ENCODE measurements at places on chromosomes 2 and 18. TPM values are rescaled to one million over a fixed set of nuclear protein-coding genes. Genes with fewer than 3 reads are reported as not detected.

GRCh38 chr2:47456851-47457250, 53.9 kb downstream of the MSH2 start:
- no peak for DNase-seq
- no peaks in the 10 kb centered on the region for H3K27me3 ChIP-seq
- peaks cover 5% of the 10 kb centered on the region for H3K36me3 ChIP-seq
- H3K27ac ChIP-seq: no peak overlapping the region

DNA sequence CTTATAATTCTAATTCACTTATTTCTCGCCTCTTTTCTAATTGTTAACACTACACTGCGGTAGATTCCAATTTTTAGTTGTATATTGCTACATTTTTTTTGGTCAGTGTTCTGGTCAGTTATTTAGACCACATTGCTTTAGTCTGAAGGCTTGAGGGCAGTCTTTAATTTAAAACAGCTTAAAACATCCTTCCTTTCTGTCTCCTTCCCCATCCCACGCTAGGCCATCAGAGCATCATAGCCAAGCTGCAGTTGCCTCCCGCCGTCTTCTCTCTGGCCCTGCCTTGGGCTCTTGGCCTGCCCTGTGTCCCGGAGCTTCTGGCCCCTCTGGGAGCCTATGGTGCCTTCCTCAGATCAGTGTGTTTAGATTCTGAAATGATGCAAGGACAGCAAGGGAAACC, 52.6 kb upstream of the GLI2 start:
- H3K4me3 ChIP-seq: no peak overlapping the region
- no peak overlapping the region for H3K27ac ChIP-seq
- H3K36me3 ChIP-seq: no peaks in the 10 kb centered on the region

DNA sequence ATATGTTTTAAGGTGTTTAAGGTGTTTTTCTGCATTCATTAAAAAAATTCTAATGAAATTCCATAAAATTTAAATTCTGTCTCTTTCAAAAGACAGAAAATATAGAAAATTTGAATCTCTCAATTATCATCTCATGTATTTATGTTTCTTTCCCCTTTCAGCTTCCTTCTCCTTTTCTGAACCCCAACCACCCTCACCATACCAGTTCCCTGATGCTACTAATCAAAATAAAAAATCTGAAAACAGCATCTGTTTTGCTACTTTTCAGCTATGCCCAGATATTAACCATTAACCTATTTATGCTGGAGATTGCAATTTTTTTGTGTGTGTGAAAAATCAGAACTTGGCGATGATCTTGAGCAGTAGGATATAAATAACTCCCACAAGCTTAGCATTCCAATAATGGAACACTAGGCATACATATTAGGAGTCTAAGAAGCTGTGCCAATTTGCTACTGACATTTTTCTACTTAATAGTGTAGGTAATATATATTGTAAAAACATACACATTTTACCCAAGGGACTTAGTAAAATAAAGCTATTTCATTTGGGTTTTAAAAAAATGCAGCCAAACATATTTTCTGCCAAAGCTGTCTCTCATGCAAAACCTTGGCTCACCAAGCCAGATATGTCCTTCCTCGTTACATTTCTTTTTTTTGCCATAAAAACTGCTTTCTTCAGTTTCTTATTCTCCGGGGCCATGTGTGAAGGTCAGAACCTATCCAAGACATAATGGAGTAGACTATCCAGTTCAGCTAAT, 32.6 kb upstream of the AGPS start:
- DNase-seq: no peak
- no peak overlapping the region for H3K27ac ChIP-seq
- H3K27me3 ChIP-seq: no peaks in the 10 kb centered on the region
- no peaks in the 10 kb centered on the region for H3K36me3 ChIP-seq
- H3K4me1 ChIP-seq: no peaks in the 10 kb centered on the region

DNA sequence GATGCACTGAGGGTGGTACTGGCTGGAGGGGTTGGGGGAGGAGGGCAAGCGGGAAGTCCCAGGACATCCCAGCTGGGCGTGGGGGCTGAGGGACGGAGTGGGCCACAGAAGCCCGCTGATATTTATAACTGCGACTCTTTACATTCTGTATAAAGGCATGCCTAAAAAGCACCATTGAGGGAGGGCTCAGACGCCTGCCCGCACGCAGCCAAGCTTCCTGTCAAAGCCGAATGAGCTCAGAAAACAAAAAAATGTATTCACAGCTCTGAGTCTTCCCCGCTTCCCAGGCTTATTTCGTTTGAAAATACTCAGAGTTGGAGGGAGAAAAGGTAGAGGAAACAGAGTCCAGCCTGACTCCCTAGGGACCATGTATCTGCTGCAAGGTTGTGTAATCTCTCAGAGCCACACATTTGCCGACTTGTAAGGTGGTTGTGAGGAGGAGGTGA, 170.1 kb upstream of the HAAO start:
- H3K4me3 ChIP-seq: no peak overlapping the region
- peaks cover 4% of the 10 kb centered on the region for H3K4me1 ChIP-seq
- H3K27me3 ChIP-seq: no peaks in the 10 kb centered on the region
- no peak overlapping the region for H3K27ac ChIP-seq
- H3K36me3 ChIP-seq: no peaks in the 10 kb centered on the region

DNA sequence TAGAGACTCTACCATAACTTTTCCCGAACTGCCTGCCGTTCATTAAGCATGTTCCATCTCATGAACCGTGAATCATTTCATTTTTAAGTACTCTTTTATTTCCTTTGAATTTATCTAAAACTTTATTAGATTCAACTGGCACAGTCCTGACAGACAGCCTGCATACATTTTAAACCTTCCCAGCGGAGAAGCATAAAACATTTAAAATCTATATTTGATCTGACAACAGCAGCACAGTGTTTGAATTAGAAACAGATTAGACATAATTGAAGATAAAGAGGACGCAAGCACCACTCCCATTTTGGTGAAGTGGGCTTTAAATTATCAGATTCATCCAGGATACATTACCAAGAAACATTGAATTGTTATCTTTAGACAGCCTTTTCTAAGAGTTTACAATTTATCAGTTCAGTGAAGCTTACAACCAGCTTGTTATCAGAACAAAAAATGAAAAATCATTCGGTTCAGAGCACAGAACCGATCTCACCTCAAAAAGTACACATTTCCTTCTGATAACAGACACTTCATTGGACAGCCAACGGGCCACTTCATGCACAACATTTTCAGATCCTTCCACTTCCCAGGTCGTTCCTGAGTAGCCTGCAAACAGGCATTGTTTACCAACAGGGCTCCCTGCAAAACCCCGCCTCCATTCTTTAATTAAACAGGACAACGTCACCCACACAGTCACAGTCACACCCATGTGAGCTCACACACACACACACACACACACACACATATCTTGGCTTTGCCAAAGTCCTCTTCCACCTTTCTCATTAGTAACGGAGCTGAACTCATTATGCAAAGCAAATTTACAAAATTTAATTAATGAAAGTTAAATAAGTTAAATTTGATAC, 171.2 kb downstream of the SP3 start:
- H3K4me1 ChIP-seq: peaks cover 23% of the 10 kb centered on the region
- no peak for DNase-seq
- H3K27ac ChIP-seq: no peak overlapping the region
- H3K27me3 ChIP-seq: no peaks in the 10 kb centered on the region

DNA sequence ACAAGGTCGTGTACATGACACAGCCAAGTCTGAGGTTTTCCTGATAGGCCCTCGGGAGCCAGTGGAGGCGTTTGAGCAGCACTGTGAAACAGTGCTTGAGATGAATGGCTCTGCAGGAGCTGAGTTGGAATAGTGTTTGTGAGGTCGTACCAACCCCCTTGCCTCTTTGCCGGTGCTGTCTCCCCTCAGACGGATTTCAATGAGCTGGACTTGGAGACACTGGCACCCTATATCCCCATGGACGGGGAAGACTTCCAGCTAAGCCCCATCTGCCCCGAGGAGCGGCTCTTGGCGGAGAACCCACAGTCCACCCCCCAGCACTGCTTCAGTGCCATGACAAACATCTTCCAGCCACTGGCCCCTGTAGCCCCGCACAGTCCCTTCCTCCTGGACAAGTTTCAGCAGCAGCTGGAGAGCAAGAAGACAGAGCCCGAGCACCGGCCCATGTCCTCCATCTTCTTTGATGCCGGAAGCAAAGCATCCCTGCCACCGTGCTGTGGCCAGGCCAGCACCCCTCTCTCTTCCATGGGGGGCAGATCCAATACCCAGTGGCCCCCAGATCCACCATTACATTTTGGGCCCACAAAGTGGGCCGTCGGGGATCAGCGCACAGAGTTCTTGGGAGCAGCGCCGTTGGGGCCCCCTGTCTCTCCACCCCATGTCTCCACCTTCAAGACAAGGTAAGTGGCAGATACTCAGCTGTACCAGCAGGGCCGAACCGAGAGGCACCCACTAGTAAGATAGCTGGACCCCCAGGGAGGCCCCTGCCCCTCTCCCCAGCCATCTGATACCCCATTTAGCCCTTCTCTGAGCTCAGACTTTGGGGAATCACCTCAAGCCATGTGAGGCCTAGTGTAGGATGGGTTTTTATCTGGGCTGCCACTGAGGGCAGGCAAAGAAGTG, 83.1 kb downstream of the EPAS1 start:
- H3K4me1 ChIP-seq: no peaks in the 10 kb centered on the region
- H3K27ac ChIP-seq: no peak overlapping the region
- H3K27me3 ChIP-seq: no peaks in the 10 kb centered on the region
- DNase-seq: no peak
- no peaks in the 10 kb centered on the region for H3K36me3 ChIP-seq

GRCh38 chr2:165469417-165469816, at the start of gene CSRNP3:
Gene CSRNP3 (plus strand): TSS chr2:165469698. CDS start chr2:165595066, 125,368 bp downstream.
- H3K27me3 ChIP-seq: no peaks in the 10 kb centered on the region
- no peak within 1 kb of the TSS for H3K27ac ChIP-seq
- H3K4me3 ChIP-seq: peak within 1 kb of the TSS; percentile 65
- DNase-seq: peak; percentile 33
- H3K4me1 ChIP-seq: peaks cover 5% of the 10 kb centered on the region

GRCh38 chr18:9029131-9029530, 73.4 kb upstream of the NDUFV2 start:
- H3K27ac ChIP-seq: no peak overlapping the region
- H3K4me3 ChIP-seq: no peak overlapping the region
- no peaks in the 10 kb centered on the region for H3K36me3 ChIP-seq
- H3K27me3 ChIP-seq: no peaks in the 10 kb centered on the region

GRCh38 chr2:70145144-70145490, 45.7 kb downstream of the C2orf42 start:
- no peak overlapping the region for H3K4me3 ChIP-seq
- no peaks in the 10 kb centered on the region for H3K27me3 ChIP-seq
- peaks cover 19% of the 10 kb centered on the region for H3K4me1 ChIP-seq
- DNase-seq: no peak

DNA sequence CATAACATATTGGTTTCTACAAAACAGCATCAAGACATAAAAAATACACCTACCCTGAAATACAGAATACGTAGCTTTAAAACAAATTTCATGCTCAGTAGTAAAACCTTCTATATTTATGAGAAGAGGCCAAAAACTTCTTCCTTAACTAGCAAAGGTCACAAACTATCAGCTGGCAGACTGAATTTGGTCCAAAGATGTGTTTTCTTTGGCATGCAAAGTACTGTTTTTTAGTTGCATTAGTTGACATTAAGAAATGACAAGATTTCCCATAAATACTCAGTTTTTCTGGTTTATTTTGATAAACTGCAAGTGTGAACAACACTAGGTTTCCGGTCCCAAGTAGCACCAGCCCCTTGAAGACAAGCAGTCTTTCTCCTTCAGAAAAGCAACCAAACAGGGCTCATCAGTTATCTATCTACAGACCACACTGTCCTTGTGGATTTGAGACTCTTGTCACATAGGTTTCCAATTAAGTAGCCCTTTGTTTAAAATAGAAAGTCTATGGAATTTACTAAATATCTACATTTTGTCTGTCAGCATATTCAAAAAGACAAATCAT, 35.6 kb downstream of the SLC25A12 start:
- H3K27ac ChIP-seq: no peak overlapping the region
- no peaks in the 10 kb centered on the region for H3K27me3 ChIP-seq
- H3K4me1 ChIP-seq: no peaks in the 10 kb centered on the region
- H3K4me3 ChIP-seq: no peak overlapping the region
- no peaks in the 10 kb centered on the region for H3K36me3 ChIP-seq

DNA sequence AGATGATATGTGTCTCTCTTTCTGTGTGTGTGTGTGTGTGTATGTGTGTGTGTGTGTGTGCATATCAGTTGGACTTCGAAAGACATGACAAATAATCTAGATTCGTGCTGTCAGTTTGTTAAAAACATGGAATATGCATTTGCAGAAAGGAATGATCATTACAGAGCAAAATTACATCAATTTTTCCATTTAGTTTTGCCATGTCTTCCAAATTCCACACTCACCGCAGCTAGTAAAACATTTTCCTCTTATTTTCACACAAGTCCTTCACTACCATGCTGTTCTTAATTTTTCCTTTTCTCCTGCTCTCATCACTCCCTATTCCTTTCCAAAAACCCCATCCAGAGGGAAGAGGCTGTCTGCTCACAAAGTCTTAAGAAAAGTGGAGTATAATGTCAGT, 1191.4 kb upstream of the SLC39A10 start:
- H3K27ac ChIP-seq: no peak overlapping the region
- no peaks in the 10 kb centered on the region for H3K27me3 ChIP-seq
- H3K36me3 ChIP-seq: no peaks in the 10 kb centered on the region
- no peaks in the 10 kb centered on the region for H3K4me1 ChIP-seq
- no peak overlapping the region for H3K4me3 ChIP-seq

DNA sequence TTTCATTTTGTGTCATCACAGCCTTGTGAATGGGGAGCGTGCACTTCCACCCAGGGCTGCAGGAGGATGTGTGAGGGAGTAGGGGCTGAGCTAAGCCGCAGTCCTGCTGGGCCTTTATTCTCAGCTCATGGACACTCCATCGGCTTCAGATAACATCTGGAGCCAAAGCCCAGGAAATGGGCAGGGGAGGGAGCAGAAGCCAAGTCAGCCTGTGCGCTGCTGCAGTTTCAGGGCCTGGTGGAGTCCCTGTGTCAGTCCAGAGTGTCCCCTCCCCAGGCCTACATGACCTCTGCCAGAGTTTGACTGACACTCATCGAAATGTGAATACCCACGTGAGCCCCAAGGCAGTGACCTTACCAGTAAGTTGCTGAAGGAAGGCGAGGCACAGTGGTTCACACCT, 242.2 kb downstream of the LOXHD1 start:
- peaks cover 22% of the 10 kb centered on the region for H3K4me1 ChIP-seq
- H3K4me3 ChIP-seq: no peak overlapping the region
- no peaks in the 10 kb centered on the region for H3K27me3 ChIP-seq
- DNase-seq: no peak
- no peak overlapping the region for H3K27ac ChIP-seq

- DNase-seq: no peak
- H3K36me3 ChIP-seq: no peaks in the 10 kb centered on the region
- H3K4me1 ChIP-seq: no peaks in the 10 kb centered on the region
- no peak overlapping the region for H3K27ac ChIP-seq
- no peak overlapping the region for H3K4me3 ChIP-seq
These were observed 284.1 kb upstream of the CYP26B1 start for GRCh38 chr2:72431737-72432136.

- H3K4me3 ChIP-seq: no peak overlapping the region
- peaks cover 2% of the 10 kb centered on the region for H3K4me1 ChIP-seq
- H3K36me3 ChIP-seq: no peaks in the 10 kb centered on the region
- H3K27me3 ChIP-seq: no peaks in the 10 kb centered on the region
These were observed 157.4 kb downstream of the FHOD3 start for GRCh38 chr18:36454848-36455458.

GRCh38 chr2:2933426-2933825, 444.2 kb downstream of the EIPR1 start:
- H3K4me3 ChIP-seq: no peak overlapping the region
- no peaks in the 10 kb centered on the region for H3K4me1 ChIP-seq
- DNase-seq: no peak
- H3K27me3 ChIP-seq: no peaks in the 10 kb centered on the region

The KIF5C gene
- polyA plus RNA-seq: 12.5 TPM

The GALNT5 gene
- 0.02 TPM for polyA plus RNA-seq

The PDCD1 gene
- polyA plus RNA-seq: 1.5 TPM

The FOXI3 gene
- 6.8 TPM for polyA plus RNA-seq

The SLC40A1 gene
- polyA plus RNA-seq: 0.03 TPM

The CFAP65 gene
- 0.45 TPM for polyA plus RNA-seq
